ENCODE measurements at places on chromosomes 7 and 10.

DNA sequence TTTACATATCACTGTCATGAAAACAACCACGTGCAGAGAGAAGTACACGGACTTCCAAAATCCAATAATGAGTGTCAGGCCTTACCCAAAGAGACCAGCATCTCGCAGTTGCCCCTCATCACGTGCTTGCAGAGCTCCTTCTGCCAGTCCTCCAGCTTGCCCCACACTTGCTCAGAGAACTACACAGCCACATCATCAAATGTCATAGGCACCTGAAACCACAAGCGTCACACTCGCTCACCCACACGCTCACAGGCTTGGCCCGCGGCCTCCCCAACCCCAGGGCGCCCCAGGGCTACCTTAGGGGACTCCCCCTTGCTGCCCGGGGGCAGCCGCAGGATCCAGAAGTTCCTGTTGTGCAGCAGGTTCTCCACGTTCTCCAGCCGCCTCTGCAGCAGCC lies 123.4 kb upstream of the ZNF746 start:
- no peaks in the 10 kb centered on the region for H3K27me3 ChIP-seq
- H3K4me1 ChIP-seq, result peaks cover 28% of the 10 kb centered on the region
- no peak overlapping the region for H3K4me3 ChIP-seq

- peaks cover 2% of the 10 kb centered on the region for H3K27me3 ChIP-seq
- H3K36me3 ChIP-seq, result no peaks in the 10 kb centered on the region
- no peaks in the 10 kb centered on the region for H3K4me1 ChIP-seq
- H3K27ac ChIP-seq, result no peak overlapping the region
Measured at GRCh38 chr7:143439866-143440265, 3.4 kb upstream of the TAS2R60 start.

GRCh38 chr10:77251297-77252013 lies 386.2 kb downstream of the KCNMA1 start:
- no peaks in the 10 kb centered on the region for H3K27me3 ChIP-seq
- H3K4me3 ChIP-seq, result no peak overlapping the region
- no peak overlapping the region for H3K27ac ChIP-seq
- H3K36me3 ChIP-seq, result no peaks in the 10 kb centered on the region
- DNase-seq, result no peak

- no peak overlapping the region for H3K27ac ChIP-seq
- H3K4me1 ChIP-seq, result peaks cover 2% of the 10 kb centered on the region
- H3K4me3 ChIP-seq, result no peak overlapping the region
- H3K36me3 ChIP-seq, result no peaks in the 10 kb centered on the region
Measured at GRCh38 chr7:100398239-100398638, 25.0 kb downstream of the PILRA start.

GRCh38 chr7:84611391-84611790 lies 416.8 kb upstream of the SEMA3A start:
- no peaks in the 10 kb centered on the region for H3K27me3 ChIP-seq
- H3K36me3 ChIP-seq, result no peaks in the 10 kb centered on the region
- H3K4me3 ChIP-seq, result no peak overlapping the region
- H3K27ac ChIP-seq, result no peak overlapping the region

DNA sequence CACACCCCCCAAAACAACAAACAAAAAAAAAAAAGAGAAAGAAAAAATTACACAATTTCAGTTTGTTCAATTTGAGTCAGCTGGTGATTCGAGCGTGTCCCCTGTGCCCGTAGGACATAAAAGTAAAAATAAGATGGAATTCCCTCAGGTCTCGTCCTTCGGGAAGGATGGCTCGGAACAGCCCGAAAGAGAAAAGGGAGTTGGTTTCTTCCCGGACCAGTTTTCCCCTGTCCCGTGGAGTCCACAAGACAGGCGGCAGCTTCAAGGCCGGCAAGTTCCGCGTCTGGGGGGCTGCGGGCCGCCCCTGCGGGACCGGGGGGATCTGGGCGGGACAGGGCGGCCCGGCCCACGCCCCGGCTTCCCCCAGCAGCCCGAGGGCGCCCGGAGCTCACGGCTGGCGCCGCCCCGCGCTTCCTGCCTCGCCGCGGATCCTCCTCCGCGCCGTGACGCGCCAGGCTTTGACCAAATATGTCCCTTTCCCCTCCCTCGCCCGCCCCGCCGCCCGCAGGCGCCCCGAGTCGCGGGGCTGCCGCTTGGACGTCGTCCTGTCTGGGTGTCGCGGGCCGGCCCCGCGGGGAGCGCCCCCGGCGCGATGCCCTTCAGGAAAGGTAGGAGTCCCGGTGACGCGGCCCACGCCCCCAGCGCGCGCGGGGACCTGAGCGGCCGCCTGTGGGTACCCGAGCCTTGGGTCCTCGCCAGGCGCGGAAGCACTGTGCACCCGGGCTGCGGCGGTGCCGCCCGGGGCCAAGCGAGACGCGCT lies 55.8 kb downstream of the RBM17 start:
- peaks cover 30% of the 10 kb centered on the region for H3K27me3 ChIP-seq
- H3K27ac ChIP-seq, result peak overlapping the region; percentile 10
- peak; percentile 60 for DNase-seq
- H3K36me3 ChIP-seq, result no peaks in the 10 kb centered on the region
- H3K4me3 ChIP-seq, result peak overlapping the region; percentile 73

GRCh38 chr7:89607792-89608191 lies 546.5 kb upstream of the STEAP1 start:
- no peak overlapping the region for H3K27ac ChIP-seq
- DNase-seq, result no peak

- no peak for DNase-seq
- no peak overlapping the region for H3K27ac ChIP-seq
- no peaks in the 10 kb centered on the region for H3K36me3 ChIP-seq
- H3K27me3 ChIP-seq, result peaks cover 58% of the 10 kb centered on the region
- no peaks in the 10 kb centered on the region for H3K4me1 ChIP-seq
Measured at GRCh38 chr10:43237128-43237527, 29.7 kb downstream of the RASGEF1A start.

- H3K4me3 ChIP-seq, result no peak overlapping the region
- no peak for DNase-seq
- no peaks in the 10 kb centered on the region for H3K27me3 ChIP-seq
- no peaks in the 10 kb centered on the region for H3K36me3 ChIP-seq
- H3K27ac ChIP-seq, result peak overlapping the region; percentile 31
- peaks cover 26% of the 10 kb centered on the region for H3K4me1 ChIP-seq
Measured at GRCh38 chr7:37216156-37216852, 232.4 kb downstream of the ELMO1 start.

DNA sequence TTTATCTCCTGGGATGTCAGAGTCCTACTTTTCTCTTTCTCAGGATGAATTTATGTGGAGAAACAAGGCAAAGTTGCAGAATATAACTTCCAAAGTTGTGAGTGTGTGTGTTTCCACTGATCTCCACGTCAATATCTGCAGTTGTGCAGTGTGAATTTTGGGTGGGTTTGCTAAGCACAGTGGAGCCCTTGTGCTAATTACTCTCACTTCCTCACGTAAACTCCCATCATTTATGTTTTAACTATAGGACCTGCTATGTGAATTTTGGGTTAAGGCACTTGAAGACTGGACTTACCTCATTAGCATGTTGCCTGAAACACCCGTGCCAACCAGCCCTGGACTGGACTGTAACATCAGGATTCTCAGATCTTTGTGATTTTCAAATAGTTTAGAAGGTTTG lies 51.9 kb upstream of the NPVF start:
- no peaks in the 10 kb centered on the region for H3K36me3 ChIP-seq
- no peak overlapping the region for H3K27ac ChIP-seq
- no peaks in the 10 kb centered on the region for H3K4me1 ChIP-seq
- no peak for DNase-seq
- H3K4me3 ChIP-seq, result no peak overlapping the region
- peaks cover 5% of the 10 kb centered on the region for H3K27me3 ChIP-seq

- peaks cover 33% of the 10 kb centered on the region for H3K4me1 ChIP-seq
- DNase-seq, result no peak
- no peak overlapping the region for H3K4me3 ChIP-seq
Measured at GRCh38 chr7:100021297-100021696, 5.9 kb downstream of the ZKSCAN1 start.

DNA sequence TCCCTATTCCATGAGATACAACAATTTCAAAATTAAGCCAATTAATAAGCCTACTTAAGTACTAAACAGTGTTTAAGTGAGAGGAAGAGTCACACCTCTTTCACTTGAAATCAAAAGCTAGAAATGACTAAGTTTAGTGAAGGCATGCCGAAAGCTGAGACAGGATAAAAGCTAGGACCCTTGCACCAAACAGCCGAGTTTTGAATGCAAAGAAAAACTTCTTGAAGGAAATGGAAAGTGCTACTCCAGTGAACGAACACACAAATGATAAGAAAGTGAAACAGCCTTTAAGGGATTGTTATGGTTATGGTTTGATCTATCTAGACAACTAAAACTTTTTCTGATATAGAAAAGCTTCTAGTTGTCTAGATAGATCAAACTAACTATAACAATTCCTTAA lies 135.4 kb upstream of the KMT2E start:
- H3K27ac ChIP-seq, result no peak overlapping the region
- peaks cover 6% of the 10 kb centered on the region for H3K4me1 ChIP-seq
- H3K27me3 ChIP-seq, result peaks cover 3% of the 10 kb centered on the region
- H3K36me3 ChIP-seq, result no peaks in the 10 kb centered on the region
- DNase-seq, result no peak

- no peak overlapping the region for H3K27ac ChIP-seq
- peaks cover 12% of the 10 kb centered on the region for H3K36me3 ChIP-seq
- no peaks in the 10 kb centered on the region for H3K4me1 ChIP-seq
Measured at GRCh38 chr7:55517191-55517633, 55.1 kb downstream of the VOPP1 start.

DNA sequence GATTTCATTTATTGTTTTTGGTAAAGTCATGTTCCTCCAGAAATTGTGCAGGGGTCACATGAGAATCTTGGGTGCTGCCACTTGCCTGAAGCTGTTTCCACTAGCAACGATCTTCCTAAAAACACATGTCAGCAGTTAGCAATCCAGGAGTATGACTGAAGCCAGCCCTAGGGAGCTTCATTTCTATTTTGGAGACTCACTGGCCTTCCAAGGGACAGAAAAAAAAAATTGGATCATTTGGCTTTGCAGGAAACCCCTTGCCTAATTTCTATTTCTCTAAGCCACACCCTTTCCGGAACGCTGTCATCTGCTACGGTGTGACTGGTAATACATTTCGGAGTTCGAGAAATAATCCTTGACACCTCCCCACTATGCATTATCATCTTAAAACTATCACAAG lies 204.7 kb downstream of the TAX1BP1 start:
- H3K4me3 ChIP-seq, result no peak overlapping the region
- H3K27ac ChIP-seq, result no peak overlapping the region
- no peaks in the 10 kb centered on the region for H3K27me3 ChIP-seq
- H3K4me1 ChIP-seq, result peaks cover 9% of the 10 kb centered on the region

- H3K27me3 ChIP-seq, result no peaks in the 10 kb centered on the region
- H3K4me3 ChIP-seq, result no peak overlapping the region
- peak overlapping the region; percentile 12 for H3K27ac ChIP-seq
- peaks cover 4% of the 10 kb centered on the region for H3K4me1 ChIP-seq
Measured at GRCh38 chr7:4134204-4134603, 547.9 kb upstream of the FOXK1 start.

- H3K27ac ChIP-seq, result no peak overlapping the region
- peaks cover 9% of the 10 kb centered on the region for H3K36me3 ChIP-seq
- peaks cover 25% of the 10 kb centered on the region for H3K4me1 ChIP-seq
- H3K27me3 ChIP-seq, result no peaks in the 10 kb centered on the region
- no peak for DNase-seq
Measured at GRCh38 chr7:108584211-108584610, 14.5 kb downstream of the DNAJB9 start.

- no peak for DNase-seq
- no peak overlapping the region for H3K4me3 ChIP-seq
- H3K4me1 ChIP-seq, result peaks cover 7% of the 10 kb centered on the region
- H3K36me3 ChIP-seq, result no peaks in the 10 kb centered on the region
Measured at GRCh38 chr10:49297818-49298670, 926 bp upstream of the C10orf71 start.

DNA sequence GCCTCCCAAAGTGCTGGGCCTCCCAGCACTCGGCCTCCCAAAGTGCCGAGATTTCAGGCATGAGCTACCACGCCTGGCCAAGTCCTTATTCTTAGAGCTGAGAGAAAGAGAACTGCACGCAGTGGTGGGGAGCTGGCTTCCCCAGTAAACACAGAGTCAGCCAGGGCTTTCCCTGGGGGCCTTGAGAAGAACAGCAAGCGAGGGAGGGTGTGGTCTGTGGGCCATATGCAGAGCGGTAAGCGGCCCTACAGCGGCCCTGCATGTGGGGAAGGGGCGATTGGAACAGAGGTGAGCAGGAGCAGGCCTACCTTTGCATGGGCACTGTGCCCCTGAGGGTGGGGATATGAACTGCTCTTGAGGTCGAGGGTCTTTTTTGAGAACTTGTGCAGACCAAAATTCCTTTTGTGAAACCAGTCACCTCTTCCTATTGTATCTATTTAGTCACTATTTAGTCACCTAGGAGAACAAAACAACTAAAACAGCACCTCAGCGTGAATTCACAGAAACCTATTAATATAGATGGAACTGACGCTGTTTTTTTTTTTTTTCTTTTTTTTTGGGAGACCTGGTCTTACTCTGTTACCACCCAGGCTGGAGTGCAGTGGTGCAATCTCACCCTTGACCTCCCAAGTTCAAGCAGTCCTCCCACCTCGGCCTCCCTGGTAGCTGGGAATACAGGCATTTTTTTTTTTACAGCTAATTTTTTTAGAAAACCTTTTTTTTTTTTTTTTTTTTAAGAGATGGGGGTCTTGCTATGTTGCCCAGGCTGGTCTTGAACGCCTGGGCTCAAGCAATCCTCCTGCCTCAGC lies 36.9 kb upstream of the SH2D4B start:
- H3K4me3 ChIP-seq, result no peak overlapping the region
- peaks cover 67% of the 10 kb centered on the region for H3K4me1 ChIP-seq
- peak overlapping the region; percentile 68 for H3K27ac ChIP-seq
- DNase-seq, result no peak

- H3K27ac ChIP-seq, result no peak overlapping the region
- H3K4me3 ChIP-seq, result no peak overlapping the region
- peaks cover 10% of the 10 kb centered on the region for H3K4me1 ChIP-seq
- no peak for DNase-seq
Measured at GRCh38 chr7:41592794-41593193, 110.1 kb downstream of the INHBA start.

DNA sequence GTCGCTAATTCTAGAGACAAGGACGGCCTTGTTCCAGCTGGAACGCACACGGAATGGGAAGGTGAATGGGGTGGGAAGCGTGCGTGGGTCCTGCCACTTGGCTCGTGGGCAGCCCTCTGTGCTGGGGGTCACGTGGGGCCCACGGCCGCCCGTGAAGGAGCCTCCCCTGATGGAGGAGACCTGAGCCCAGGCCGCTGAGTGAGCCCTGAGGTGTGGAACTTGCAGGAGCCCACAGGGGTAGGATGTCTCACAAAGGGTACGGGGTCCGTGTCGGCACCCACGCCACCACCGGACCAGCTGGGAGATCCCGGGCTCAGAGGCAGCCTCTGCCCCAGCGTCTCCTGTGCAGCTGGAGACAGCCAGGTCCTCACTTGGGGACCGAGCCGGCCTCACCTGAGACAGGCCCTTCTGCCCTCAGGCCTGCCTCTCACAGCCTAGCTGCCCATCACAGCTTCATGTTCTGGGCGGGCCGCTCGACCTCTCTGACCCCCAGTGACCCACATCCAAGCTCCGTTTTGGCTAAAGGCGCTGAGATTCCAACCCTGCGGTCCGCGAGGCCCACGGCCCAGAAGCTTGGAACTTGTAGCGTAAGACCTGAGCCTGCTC lies 84.8 kb downstream of the FOXL3 start:
- H3K27me3 ChIP-seq, result peaks cover 7% of the 10 kb centered on the region
- H3K4me1 ChIP-seq, result peaks cover 41% of the 10 kb centered on the region
- no peak for DNase-seq
- H3K36me3 ChIP-seq, result no peaks in the 10 kb centered on the region
- H3K27ac ChIP-seq, result no peak overlapping the region

- H3K4me3 ChIP-seq, result no peak overlapping the region
- no peak overlapping the region for H3K27ac ChIP-seq
- peaks cover 4% of the 10 kb centered on the region for H3K36me3 ChIP-seq
- H3K4me1 ChIP-seq, result peaks cover 33% of the 10 kb centered on the region
- no peak for DNase-seq
- H3K27me3 ChIP-seq, result no peaks in the 10 kb centered on the region
Measured at GRCh38 chr7:20193873-20194272, 23.3 kb downstream of the MACC1 start.
